ENCODE measurements at places on chromosomes 3 and 15.

GRCh38 chr3:172038798-172039435 is 461 bp upstream of the FNDC3B start:
- DNase-seq = peak; percentile 75

DNA sequence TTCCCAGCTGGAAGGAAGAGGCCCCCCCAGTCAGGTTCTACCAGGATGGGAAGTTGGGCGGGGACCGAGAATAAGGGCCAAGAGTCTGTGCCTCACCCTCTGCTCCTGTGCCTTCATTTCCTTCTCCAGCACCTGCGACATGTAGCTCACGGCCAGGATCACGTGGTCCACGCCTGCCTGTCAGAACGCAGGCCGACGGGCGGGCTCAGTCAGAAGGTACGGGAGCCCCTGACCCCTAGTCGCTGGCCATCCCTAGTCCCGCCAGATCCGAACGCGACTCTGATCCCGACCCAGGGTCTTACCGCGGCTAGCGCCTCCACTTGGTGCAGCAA is 489 bp downstream of the GMPPB start:
- peak; percentile 32 for DNase-seq

DNA sequence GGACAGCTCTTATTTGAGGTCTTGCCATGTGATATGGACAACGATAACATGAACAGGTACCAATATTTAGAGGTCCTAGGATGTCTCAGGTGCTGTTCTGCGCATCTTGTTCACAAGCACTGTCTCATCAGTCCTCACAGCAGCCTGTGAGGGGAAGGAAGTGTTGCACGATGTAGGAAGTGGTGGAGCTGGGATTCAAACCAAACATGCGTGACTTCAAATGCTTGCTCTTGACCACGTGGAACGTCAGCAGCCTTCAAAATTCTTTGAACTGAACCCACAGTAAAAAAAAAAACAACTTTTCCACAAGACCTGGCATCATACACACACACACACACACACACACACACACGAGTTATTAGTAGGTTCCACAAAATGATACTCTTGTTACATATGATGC is 153.4 kb upstream of the SMAD3 start:
- DNase-seq = no peak

- DNase-seq = no peak
Measured at GRCh38 chr15:73840771-73841170, 32.6 kb upstream of the TBC1D21 start.
